Activated CD8-positive, alpha-beta memory T cell treated with anti-CD3 and anti-CD28 coated beads for 48 hours (primary cell): ENCODE measurements at places on chromosomes 5 and 9.

- DNase-seq: no peak
Measured at GRCh38 chr5:135535820-135536801, at the start of gene NEUROG1. Gene NEUROG1, minus strand, starts transcription at chr5:135535964. Its CDS starts 274 bp downstream, at chr5:135535690.

DNA sequence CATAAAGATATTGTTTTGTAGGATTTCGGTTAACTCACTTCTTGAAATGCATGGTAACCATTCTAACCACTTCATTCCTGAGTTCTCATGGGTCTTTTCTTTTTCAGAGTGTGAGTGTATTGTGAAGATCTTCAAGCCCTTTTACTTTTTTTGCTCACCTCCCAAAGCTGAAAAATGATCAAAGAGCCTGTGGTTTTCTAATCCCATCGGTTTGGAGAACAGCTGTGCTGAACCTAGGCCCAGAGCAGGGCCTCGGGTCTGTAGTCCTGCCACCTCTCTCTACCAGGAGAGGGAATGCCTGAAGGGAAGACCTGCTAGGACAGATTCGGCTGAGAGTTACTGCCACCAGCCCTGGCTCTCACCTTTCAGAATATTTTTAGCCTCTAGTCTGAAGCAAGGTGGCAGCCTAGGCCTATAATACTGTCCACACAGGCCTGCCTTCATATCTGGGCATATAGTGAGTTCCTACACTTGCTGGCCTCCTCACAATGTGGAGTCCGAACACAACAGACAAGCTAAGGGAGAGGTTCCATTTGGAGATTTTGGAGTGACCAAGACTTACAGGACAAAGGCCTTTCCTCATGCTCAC lies 13.8 kb downstream of the RGMB start:
- no peak for DNase-seq

DNA sequence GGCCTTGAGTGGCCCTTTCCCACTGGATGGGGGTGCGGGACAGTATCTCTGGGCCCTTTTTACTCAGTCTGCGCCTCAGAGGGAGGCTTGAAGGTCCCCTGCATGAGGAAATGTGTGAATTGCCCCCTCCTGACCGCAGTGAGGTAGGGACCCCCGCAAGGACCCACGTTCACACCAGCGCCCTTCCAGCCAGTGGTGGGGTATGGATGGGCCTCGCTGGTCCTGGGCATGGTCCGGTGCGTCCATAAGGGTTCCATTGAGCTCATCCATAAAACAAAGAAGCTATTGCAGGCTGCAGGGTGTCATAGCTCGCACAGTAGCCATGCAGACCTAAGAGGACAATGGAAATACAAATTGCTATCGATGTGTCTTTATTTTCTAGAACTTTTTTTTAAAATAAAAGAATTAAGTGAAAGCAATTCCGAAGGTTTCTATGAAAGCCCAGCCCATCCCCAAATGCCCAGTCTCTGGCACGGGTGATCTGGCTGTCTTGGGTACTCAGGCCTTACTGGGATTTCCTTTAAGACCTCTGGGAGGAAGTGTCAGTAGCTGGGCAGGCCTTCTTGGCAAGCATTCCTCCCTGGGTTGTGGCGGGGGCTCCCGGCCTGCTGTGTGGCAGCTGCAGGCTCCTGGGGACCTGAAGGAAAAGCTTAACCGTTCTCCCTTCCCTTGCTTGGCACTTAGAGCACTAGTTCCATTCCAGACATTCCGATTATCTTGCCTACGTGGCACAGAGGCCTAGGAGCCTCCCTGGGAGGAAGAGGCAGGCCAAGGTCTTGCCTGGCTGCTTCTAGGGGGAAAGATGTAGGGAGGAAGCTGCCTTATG lies 1.5 kb upstream of the SEMA5A start:
- no peak for DNase-seq

- no peak for DNase-seq
Measured at GRCh38 chr5:32777733-32778132, 66.6 kb downstream of the NPR3 start.

- no peak for DNase-seq
Measured at GRCh38 chr9:133080161-133080560, 18.4 kb downstream of the CEL start.

- DNase-seq: no peak
Measured at GRCh38 chr5:91128604-91129003, 254.5 kb downstream of the ARRDC3 start.

GRCh38 chr5:31972558-31972957 lies 201.6 kb downstream of the GOLPH3 start:
- no peak for DNase-seq

DNA sequence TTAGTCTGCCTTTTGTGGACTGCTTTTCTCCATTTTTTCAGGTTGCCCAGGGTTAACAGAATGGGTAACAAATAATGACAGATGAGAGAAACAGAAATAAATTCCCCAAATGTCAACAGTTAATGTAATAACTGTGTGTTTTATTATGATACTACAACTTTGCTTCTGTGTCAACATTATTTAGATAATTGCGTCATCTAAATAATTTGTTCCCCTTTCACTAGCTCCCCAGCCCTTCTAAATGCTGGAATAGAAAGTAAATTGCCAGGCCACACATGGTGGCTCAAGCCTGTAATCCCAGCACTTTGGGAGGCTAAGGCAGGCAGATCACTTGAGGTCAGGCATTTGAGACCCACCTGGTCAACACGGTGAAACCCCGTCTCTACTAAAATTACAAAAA lies 53.5 kb downstream of the RNF38 start:
- DNase-seq: no peak

DNA sequence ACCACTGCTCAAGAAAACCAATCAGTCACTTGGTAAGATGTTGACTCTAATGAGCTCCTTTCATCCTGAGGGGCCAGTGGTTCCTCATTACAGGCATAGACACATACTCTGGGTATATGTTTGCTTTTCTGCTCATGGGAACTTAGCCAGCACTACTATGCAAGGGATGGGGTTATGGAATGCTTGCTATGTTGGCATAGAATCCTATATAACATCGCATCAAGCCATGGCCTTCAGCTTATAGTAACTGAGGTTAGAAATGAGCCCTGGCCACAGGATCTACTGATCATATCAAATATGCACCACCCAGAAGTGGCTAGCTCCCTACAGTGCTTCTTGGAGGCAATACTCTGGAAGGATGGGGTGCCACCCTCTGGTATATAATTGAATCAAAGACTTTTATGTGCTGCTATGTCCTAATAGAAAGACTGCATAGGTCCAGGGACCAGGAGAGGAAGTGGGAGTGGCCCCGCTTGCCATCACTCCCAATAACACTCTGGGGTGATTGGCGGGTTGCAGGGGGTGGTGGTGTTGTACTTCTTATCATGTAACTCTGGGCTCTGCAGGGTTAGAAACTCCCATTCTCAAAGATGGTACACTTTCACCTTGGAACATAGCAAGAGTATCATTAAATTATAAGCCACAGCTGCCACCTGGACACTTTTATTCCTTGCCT lies 70.3 kb downstream of the ZNF366 start:
- no peak for DNase-seq

- DNase-seq: no peak
Measured at GRCh38 chr9:10260501-10260900, 352.3 kb downstream of the PTPRD start.

- no peak for DNase-seq
Measured at GRCh38 chr9:135666534-135667462, 3.7 kb downstream of the LCN9 start.

- DNase-seq: no peak
Measured at GRCh38 chr5:92409134-92409533, 1026.0 kb upstream of the ARRDC3 start.

DNA sequence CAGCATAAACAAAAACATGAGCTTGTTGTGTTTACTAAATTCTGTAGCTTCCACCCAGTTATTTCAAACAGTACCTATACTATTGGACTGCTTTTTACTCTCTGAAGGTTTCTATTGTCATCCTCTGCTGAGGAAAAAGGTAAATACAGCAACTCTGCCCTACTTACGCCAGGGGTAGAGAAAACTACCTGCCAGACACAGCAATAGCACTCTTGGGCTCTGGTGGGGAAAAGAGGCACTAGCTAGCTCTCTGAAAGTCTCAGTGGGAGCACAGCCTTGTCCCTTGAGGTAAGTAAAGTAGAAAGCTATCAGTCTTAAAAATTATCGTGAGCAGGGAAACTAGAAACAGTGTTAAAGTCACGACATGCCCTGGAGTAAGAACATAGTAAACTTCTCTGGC lies 3.7 kb downstream of the HCN1 start:
- DNase-seq: no peak

DNA sequence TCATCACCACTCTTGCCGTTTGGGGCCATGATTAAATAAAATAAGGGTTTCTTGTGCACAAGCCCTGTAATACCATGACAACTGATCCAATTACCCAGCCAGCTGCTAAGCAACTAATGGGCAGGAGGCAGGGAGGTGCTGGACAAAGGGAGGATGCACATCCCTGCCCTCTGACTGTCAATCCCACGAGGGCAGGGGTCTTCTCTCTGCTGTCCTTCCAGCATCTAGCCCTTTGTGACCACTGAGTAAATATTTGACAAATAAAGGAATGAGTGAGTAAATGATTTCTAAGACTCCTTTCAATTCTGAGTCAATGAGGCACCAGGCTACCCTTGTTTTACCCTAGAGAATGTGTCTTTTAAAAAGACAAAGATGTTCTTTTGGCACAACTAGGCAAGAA lies 247.1 kb downstream of the SYK start:
- DNase-seq: no peak

DNA sequence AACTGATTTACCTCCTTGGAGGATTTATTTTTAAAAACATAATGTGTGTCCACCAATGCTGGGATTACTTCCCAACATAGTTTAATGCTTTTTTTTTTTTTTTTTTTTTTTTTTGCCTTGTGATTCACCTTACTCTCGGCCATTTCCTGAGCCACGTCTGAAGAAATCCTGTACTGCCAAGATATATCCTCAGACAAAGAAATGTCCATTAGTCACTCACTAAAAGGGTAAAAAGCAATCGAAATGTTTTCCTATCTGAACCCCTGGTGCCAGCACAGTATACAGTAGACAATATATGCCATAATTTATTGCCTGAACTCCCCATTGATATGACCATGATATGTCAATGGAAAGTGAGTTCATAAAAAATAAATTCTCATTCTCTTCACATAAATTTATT lies 344.1 kb downstream of the BNC2 start:
- no peak for DNase-seq

DNA sequence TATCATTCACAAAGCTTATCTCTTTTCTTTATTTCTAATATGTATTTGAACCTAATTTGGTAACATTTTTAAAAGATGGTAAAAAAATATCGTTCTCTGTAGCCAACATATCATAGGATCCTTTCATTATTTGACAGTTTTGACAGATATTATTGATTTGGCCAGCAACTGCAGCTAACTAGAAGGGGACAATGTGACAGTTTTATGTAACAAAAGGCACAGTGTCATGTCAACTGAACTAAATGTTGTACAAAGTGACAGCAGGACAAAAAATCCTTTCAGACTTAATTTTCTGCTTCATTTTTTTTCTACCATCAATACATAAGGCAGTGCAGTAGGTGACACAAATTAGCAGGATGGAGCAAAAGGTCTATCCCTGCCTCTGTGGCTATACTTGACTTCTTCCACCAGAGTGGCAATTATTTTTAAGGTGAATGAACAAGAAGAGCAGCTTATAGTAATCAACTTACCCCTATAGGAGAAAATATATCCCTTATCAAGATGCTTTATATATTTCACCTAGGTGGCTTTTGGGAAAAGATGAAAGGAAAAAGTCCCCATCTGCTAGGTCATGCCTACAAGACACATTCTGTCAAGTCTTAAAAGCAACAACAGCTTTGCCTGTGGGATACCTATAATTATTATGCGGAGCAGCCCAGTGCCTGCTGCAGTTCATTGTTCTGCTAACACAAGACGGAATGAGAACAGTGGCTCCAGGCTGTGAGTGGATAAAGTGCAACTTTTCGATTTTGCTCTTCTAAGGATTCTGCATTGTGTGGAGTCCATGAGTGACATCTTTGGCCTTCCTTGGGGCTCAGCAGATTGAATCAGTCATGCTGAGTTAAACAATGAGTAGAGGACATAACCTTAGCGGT lies 694.9 kb downstream of the ISL1 start:
- no peak for DNase-seq

DNA sequence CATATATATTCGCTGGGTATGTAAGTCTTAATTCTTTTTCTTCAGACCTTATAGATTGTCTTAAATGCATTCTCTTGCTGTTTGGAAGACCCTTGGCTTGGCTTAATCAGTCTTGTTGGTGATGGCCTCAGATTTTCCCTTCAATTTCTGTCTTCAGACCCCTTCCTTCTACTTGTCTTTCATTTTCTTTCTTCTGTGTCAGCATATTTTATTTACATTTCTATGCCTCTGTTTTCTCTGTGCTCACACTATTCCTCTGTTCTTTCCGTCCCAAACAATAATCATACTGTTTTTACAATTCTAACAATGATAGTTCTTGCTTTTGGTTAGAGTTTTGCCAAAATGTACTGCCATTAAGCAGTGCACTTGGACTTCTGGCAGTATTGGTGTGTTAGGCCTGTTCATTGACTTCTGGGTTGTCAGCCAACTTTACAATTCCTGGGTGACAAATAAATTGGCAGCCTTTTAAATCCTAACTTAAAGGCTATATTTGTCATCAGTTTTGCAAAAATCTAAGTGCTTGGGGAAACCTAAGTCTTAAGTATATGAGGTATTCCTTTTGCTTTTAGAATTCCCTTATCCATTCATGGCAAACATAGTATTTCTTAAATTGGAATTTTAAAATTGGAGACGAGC lies 8.0 kb downstream of the SRFBP1 start:
- no peak for DNase-seq

GRCh38 chr5:82054004-82054710 lies 82.3 kb downstream of the ATG10 start:
- no peak for DNase-seq

DNA sequence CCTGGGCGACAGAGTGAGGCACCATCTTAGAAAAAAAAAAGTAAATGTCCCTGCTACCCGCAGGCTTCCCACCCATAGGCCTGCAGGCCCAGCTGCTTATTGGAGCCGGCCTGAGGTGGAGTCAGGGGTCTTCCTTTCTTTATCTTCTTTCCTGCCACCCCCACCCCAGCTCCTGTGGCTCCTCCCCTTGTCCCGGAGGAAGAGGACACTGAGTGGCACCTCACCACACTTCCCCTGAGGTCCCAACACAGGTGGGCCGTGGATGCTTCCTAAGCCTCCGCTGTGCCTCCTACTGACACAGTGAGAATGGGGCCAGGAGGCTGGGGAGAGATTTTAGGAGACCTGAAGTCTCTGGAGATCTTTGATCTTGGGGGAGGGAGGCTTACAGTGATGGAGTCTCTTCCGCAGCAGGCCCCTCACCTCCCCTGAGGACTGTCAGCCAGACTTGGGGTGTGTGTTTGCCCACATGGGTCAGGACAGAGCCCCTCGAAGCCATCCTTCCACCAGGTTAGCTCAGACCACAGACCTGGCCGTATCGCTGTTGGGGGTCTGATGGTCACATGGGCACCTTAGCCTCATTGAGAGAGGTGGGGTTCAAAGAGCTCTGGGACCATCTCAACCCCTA lies 135.4 kb upstream of the IER5L start:
- no peak for DNase-seq

GRCh38 chr9:125843646-125844045 lies 96.5 kb downstream of the PBX3 start:
- DNase-seq: no peak
